ENCODE measurements at places on chromosomes 7 and 10.
A peak's percentile ranks its signal among the peaks of the same experiment; 100 is the strongest.

DNA sequence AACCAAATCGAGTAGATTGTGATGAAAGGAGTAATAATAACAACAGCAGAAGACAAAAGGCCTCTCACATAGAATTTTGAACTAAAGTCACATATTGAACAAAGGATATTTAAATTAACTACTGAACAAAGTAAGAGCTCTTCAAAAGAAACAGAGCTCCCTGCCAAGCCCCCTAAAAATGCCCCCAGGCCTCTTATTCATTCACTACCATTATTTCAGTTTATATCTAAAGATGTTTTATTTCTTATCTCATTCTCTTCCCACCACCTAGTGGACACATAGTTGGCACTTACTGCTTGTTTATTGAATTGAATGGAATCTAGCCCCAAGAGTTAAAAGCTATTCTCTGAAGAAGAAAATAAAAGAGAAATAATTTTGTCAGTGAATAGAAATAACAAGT lies 37.4 kb downstream of the VCL start:
- no peak for DNase-seq

GRCh38 chr7:105149827-105150226 lies 135.8 kb downstream of the KMT2E start:
- peak; percentile 29 for DNase-seq

GRCh38 chr10:108801775-108802517 lies 1121.4 kb downstream of the XPNPEP1 start:
- DNase-seq, result no peak

GRCh38 chr7:106262221-106262881 lies 22.4 kb downstream of the NAMPT start:
- DNase-seq, result no peak

GRCh38 chr7:128102490-128103291 lies 71.5 kb upstream of the LRRC4 start:
- no peak for DNase-seq

DNA sequence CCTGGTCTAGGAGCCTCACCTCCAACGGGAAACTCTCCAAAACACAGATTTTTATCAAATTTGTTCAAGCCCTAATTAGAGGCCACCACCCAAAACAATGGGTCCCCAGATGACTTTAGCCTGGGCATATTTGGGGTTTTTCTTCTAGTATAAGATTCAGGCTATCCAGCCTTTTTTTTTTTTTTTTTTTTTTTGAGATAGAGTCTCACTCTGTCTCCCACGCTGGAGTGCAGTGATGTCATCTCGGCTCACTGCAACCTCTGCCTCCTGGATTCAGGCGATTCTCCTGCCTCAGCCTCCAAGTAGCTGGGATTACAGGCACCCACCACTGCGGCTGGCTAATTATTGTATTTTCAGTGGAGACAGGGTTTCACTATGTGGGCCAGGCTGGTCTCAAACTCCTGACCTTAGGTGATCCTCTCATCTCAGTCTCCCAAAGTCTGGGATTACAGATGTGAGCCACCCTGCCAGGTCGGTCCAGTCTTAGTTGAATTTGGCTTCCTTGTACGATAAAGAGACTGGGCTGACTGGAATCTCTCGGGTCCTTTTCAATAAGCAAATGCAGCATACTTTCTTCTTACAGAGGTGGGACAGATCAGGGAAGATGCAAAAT lies 91.4 kb upstream of the KLF6 start:
- no peak for DNase-seq

DNA sequence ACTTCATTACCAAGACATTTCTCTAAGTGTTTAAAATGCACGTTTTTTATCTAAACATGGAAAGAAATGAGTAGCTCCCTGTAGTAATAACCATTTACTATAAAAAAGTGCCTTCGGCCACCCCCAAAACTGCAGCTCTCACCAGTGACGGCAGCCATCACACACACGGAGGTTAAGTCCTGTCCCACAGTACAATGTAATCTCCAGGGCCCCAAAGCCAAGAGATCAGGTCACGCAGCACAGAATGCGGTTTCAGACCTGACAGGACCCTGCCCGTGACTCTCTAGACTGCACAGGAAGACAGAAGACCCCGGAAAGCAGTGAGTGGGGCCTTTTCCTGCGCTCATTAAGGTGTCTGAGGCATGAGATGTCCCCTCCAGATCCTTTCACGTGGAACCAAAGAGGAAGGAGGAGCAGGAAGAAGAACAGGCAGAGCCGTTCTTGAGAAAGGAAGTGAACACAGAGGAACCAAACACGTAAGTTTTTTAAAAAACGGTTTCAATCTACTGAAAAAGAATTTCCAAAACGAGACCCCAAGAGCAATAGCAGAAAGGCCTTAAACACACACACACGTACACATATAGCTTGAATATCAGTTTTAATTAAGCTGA lies 125.7 kb downstream of the ZMYND11 start:
- no peak for DNase-seq

GRCh38 chr7:85185424-85186082 lies 1.3 kb downstream of the SEMA3D start:
- DNase-seq, result peak; percentile 67

DNA sequence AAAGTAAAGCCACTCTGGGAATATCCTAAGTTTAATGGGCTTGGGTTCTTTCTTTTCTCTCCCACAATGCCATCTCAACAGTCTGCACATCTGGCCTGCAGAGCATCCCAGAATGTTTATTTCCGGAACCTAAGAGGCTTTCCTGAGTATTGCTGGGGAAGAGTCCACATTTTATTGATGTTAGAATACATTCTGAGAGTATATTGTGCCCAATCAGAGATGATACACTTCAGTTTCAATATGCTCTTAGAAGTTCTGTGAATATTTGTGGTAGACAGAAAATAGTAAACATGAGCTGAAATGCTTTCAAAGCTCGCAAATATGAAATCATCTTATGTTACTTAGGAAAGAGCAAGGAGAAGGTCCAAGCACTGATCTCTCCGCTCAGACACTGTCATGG lies 200.6 kb downstream of the TWIST1 start:
- DNase-seq, result no peak

GRCh38 chr7:92075455-92076158 lies 58.7 kb downstream of the CYP51A1 start:
- no peak for DNase-seq

GRCh38 chr7:94160719-94161435 lies 156.7 kb upstream of the BET1 start:
- no peak for DNase-seq

- no peak for DNase-seq
These were observed 234.0 kb upstream of the TCF7L2 start for GRCh38 chr10:112716076-112716475.

GRCh38 chr7:128003167-128003566 lies 28.1 kb downstream of the LRRC4 start:
- DNase-seq, result no peak

DNA sequence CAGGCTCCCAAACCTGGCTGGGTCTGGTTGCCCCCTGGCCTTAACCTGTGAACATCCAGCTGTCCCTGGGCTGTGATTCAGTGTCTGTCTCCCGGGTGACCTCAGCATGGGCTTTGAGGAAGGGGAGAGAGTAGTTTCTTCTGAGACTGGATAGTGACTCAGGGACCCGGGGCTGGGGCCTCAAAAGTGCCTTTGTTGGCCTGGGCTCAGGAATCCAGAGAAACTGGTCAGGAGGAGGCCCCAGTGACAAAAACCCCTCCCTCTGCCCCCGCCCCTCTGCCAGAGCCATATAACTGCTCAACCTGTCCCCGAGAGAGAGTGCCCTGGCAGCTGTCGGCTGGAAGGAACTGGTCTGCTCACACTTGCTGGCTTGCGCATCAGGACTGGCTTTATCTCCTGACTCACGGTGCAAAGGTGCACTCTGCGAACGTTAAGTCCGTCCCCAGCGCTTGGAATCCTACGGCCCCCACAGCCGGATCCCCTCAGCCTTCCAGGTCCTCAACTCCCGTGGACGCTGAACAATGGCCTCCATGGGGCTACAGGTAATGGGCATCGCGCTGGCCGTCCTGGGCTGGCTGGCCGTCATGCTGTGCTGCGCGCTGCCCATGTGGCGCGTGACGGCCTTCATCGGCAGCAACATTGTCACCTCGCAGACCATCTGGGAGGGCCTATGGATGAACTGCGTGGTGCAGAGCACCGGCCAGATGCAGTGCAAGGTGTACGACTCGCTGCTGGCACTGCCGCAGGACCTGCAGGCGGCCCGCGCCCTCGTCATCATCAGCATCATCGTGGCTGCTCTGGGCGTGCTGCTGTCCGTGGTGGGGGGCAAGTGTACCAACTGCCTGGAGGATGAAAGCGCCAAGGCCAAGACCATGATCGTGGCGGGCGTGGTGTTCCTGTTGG lies at the start of gene CLDN4:
Gene CLDN4, plus strand, starts transcription at position 316 of the 903 bp plus-strand sequence. Its CDS starts 206 bp downstream, at position 522.
- no peak for DNase-seq

DNA sequence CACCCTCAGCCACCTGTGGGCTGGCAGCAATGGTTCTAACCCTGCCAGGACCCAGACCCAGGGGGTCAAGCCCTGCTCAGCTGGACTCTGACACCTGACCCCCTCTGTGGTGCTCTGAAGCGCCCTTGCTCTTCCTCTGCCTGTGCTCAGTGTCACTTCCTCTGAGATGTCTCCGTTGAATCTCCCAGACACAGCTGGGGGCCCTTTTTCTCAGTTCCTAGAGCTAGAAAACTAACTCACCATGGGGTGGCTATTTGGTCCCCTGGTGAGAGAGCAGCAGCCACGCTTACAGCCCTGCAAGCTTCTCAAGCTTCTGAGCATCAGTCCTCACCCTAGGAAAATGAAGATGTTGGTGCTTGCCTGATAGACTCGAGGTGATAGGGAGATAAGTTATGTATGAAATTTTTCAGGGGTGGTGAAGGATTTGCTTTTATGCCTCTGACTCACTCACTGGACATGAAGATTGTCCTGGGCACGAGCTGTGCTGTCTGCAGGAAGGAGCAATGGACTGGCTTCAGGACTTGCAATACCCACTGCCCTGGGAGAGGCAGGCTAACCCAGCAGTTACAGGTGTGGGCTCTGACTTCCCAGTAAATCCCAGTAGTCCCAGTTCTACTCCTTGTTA lies 29.6 kb downstream of the COL13A1 start:
- DNase-seq, result no peak

- no peak for DNase-seq
These were observed 676.9 kb downstream of the GATA3 start for GRCh38 chr10:8731121-8732095.

- no peak for DNase-seq
These were observed 136.4 kb upstream of the EEPD1 start for GRCh38 chr7:36016648-36017047.

- DNase-seq, result no peak
These were observed 99.0 kb upstream of the ITGB1 start for GRCh38 chr10:33056828-33057596.

GRCh38 chr7:130909161-130909836 lies 175.3 kb upstream of the KLF14 start:
- DNase-seq, result no peak

GRCh38 chr7:39417642-39418041 lies 148.6 kb upstream of the YAE1 start:
- DNase-seq, result no peak

DNA sequence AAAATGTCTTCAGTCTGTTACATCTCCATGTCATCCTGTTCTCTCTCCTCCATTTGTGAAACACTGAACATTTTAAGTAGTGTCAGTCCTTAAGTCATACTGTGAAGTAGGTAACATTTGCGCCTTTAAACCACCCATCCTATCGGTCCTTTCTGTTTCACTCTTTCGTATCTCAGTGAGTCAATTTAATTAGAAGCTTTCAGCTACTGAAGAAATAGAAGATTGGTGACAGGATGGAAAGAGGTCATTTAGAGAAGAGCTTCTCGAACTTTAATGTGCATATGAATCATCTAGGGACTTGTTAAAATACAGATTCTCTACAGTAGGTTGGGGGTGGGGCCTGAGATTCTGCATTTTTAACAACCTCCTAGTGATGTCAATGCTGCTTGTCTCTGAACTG lies 113.4 kb downstream of the SRI start:
- DNase-seq, result no peak

- no peak for DNase-seq
These were observed 13.5 kb downstream of the SFMBT2 start for GRCh38 chr10:7397049-7398035.

- DNase-seq, result no peak
These were observed 482.2 kb upstream of the C7orf33 start for GRCh38 chr7:148108381-148108780.

- DNase-seq, result no peak
These were observed 132.7 kb downstream of the CNOT4 start for GRCh38 chr7:135377171-135377570.

DNA sequence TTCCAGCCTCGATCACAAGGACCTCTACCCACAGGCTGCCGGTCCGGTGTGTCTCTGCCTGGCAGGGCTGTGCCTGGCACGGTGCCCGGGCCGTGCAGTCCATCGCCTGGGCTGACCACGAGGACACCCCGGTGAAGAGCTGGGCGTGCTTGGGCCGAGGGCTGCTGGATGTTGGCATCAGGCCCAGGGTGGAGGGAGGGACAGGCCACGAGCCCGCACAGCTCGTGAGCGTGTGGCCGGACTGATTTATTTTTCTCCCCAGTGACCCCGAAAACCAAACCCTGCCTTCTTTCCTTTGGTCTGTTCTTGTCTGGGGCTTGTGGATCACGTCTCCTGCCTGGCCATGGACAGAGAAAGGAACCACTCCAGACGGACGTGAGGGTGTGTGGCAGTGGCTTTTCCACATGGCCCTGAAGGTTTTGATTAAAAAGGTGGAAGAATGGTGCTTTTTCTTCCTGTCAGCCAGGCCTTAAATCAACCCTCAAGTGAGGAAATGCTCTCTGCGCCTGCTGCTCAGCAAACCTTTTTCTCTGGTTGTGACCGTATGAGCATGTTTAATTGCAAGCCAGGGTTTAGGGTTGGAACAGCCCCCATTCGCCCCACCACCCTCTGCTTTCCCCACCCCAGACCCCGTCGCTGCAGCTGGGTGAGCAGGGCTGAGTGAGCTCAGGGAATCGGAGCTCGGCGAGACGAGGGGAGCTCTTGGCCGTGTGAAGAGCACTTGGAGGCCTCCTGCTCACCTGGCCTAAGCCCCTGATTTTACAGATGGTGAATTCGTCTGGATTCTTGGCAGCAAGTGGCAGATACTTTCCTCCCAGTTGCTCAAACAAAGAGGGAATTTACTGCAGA lies 130.1 kb downstream of the RGS10 start:
- DNase-seq, result peak; percentile 71

GRCh38 chr7:149460493-149461277 lies at the start of gene ZNF777:
Gene ZNF777 (minus strand): TSS chr7:149461062. CDS start chr7:149456022, 5,040 bp downstream.
- DNase-seq, result peak; percentile 95

GRCh38 chr7:97422046-97422445 lies 304.5 kb downstream of the SDHAF3 start:
- DNase-seq, result no peak

GRCh38 chr10:96339383-96339782 lies 19.4 kb downstream of the OPALIN start:
- DNase-seq, result no peak

- DNase-seq, result no peak
These were observed 595.9 kb upstream of the AUTS2 start for GRCh38 chr7:69002416-69002815.

GRCh38 chr7:34902182-34902581 lies 135.1 kb downstream of the DPY19L1 start:
- no peak for DNase-seq

DNA sequence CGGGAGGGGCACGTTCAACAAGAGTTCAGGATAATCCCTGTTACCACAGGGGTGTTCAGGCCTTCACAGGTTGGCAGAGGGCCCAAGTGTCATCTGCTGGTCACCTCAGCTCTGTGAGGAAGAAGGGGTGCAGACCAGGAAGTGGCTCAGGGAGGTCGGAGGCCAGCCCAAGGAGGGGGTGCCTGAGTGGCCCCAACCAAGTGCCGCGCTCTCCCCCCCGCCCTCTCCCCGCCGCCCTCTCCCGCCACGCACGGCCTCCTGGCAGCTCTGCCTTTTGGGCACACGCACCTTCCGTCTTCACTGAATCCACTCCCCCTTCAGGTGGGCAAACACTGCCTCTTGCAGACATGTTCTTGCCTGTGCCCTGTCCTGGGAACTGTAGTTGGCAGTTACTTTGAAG lies 245.2 kb downstream of the PAXIP1 start:
- no peak for DNase-seq

Measured in hepatic stellate cell (primary cell).